ENCODE measurements at places on chromosomes 13 and 19. TPM values are rescaled to one million over a fixed set of nuclear protein-coding genes. Genes with fewer than 3 reads are reported as not detected.

SIGLEC12 gene
- not detected for total RNA-seq

CBARP gene
- 2.9 TPM for total RNA-seq

ATXN8OS gene
- total RNA-seq: not detected

NLRP9 gene
- total RNA-seq: not detected

NUMBL gene
- 38.2 TPM for total RNA-seq

DCLK1 gene
- 51.4 TPM for total RNA-seq

FUT6 gene
- 0.25 TPM for total RNA-seq

APBA3 gene
- total RNA-seq: 19.8 TPM

WIZ gene
- total RNA-seq: 39.1 TPM

Data from suprapubic skin (tissue), 4 donors.